H9 (cell line): ENCODE measurements at places on chromosomes 5 and 9.

DNA sequence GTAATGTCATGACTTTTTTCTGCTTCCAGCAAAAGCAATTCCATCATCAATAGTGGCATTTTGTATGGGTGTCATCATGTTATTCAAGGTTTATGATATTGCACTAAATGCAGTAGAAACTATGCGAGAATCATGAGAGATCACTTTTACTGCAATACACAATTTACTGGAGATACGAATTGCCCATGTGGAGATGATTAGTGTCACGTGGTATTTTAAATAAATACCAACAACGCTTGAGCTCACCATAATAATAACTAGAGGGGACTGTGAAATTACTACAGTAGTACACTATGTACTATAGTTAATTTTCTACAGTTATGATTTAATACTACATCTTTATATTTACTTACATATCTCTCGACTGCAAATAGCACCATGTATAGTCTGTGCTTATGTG, 49.7 kb downstream of the FAM174A start:
- no peak for DNase-seq

DNA sequence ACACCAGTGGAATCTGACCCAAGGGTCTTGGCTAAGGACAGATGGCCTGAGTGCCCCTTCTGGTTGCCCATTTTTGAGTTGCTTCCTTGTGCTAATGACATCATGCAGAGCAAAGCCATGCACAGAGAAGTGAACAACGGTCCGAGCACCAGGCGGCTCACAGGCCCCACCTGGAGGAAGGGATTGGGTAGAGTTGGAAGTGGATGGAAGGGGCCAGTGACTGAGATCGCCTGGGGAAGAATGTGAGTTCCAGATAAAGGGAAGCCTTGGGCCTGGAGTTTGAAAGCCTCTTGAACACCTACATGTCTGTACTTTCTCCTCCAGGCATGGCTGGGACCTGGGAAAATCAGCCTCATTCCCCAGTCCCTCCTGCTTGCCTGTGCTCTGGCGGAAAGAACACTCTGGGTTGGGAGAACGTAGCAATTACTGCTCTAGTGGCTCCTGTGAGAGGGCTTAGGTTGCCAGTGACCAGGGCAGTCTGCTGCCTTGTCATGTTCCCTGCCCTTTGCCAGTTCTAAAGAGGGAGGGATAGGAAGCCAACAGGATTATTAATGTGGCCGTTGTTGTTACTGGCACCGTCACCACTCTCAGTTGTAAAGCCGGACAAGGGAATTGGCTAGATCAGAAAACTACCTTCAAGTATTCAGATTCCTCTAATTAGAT, 62.5 kb upstream of the PTPN3 start:
- DNase-seq: peak; percentile 70

DNA sequence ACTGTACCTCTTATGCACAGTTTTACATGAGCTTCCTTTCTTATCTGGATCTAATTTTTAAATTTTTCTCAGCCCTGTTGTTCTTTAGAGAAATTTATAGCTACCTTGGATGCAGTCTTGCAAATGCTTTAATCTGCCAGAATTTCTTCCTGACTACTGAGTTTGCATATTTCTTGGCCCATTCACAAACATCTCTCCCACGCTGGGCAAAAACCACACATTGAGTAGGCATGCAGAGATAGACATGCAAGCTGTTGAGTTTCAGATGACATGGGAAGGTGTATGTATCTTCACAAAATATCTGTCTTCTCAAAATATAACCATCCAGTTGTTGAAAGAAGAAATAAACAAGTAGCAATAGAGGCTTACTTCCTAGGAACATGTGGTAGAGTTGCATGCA, 101.2 kb downstream of the PARP8 start:
- DNase-seq: no peak

DNA sequence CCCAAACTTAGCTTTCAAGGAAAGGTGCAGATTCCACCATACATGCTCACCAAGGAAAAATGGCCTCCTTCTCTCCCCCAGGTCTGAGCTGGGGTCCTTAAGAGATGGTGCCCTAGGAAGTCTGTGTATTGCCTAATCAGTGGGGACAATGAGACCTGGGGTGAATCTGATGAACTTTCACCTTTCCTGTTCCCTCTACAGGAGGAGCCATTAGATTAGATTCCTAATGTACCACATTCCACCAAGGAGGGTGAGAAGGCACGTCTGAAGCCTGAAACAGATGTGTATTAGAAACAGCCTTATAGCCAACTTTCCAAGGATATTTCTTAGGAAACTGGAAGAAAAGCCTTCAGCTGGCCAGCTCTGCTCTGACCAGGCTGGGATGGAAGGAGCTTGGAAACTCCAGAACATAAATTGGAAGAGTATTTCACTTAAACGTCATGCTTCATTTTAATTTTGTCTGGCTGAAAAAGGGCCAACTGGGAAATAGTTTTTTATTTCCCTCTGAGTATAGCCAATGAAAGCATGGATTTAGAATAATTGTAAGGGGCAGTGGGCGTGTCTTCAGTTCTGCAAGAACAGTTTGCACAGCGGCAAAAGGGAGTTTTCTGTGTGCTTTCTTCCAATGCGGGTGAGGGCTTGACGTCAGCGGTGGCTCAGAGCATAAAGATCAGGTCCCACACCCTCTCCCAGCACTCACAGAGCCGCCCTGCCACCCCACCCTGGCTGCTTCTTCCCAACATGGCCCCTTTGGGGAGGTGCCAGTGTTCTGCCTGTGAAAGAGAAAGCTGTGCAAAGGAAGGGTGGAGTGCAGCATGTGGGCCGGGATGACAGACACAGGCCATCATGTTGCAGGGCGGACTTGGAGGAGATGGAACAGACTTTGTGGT, 210.9 kb downstream of the ESM1 start:
- no peak for DNase-seq

GRCh38 chr9:107720501-107720900, 230.9 kb upstream of the KLF4 start:
- no peak for DNase-seq

DNA sequence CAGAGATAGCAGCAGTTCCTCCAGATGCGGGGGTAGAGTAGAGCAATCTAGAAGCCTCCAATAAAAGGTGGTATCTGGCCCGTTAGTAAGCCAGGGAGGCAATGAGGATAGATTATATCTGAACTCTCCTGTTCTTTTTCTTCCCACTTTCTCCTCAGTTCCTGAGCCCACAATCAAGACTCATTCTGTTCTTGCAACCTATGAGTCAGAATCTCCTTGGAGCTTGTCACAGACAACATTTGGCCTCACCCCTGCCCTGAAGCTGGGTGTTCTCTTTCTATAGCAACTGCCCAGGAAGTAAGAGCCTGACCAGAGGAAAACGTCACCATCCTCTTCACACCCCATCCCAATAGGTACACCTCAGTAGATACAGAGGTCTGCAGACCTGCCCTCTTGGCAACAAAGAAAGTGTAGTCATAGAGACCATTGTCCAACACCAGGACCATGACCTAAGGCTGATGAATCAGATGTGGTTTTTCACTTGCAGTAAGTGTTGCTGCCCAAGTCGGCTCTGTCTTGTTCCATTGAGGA, 76.3 kb upstream of the PCA3 start:
- no peak for DNase-seq

- no peak for DNase-seq
Observed at GRCh38 chr5:172694541-172694940, 53.5 kb downstream of the NEURL1B start.

DNA sequence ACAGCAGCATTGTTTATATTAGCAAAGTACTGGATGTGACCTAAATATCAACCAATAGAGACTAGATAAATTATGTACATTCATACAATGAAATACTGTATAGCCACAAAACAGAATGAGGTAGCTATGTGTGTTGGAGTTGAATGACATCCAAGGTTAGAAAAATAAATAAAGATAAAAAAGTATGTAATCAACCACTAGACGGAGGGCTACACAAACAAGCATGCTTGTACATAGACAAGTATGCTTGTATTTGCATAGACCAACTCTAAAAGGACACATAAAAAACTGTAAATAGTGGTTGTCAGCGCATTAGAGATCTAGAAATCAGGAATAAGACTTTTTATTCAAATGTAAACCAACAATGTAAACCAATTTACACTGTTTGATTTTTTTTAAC, 3.0 kb downstream of the FEM1C start:
- DNase-seq: no peak

DNA sequence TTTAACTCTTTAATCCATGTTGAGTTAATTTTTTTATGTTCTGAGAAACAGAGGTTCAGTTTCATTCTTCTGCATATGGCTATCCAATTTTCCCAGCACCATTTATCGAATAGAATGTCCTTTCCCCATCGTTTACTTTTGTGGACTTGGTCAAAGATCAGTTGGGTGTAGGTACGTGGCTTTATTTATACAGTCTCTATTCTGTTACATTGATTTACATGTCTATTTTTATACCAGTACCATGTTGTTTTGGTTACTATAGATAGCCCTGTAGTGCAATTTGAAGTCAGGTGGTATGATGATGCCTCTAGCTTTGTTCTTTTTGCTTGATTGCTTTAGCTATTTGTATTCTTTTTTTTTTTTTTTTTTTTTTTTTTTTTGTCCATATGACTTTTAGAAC, 462.0 kb downstream of the HTR1A start:
- no peak for DNase-seq

DNA sequence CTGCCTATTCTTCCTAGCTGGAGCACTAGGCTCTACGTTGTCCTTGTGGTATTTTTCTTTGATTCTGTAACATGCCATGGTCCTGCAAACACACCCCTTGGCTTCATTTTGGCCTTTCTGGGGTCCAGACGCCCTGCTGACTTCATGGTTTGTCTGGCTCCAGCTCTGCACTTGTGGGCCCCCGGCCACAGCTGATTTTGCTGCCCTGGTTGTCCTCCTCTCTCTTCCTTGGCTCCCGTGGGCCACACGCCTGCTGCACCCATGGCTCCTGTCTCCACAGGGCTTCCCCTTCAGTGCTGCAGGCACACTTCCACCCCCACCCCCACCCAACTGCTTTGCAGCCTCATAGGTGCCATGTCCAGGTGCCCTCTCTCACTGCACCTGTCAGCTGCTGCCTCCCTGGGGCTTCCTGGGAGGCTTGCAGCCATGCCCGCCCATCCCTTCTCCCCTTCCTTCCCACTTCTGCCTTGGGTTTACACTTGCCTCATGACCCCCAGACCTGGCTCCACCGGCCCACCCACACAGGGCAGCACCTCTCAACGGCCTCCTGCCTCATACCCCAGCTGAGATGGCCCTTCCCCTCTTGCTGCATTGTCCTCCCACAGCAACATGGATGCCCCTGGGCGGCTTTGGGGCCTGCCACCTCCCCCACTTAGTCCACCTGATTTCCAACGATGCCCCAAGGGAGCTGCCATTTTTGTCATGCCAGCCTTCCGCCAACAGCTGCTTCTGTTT, 25.6 kb downstream of the SLC6A3 start:
- no peak for DNase-seq

DNA sequence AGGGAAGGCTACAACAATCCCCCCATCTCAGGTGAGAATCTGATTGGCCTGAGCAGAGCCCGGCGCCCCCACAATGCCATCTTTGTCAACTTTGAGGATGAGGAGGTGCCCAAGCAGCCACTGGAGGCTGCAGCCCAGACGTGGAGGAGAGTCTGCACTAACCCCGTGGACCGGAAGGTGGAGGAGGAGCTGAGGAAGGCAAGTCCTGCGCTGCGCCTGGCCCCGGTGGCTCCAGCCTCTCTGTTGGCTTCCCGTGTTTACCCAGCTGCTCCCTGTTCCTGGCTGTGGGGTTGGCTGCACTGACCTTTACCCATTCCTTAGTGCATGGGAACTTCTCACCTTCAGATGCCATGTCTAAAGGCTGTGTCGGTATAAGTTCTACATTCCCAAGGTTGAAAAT, 11.0 kb upstream of the CEL start:
- DNase-seq: no peak

GRCh38 chr5:134626369-134627014, 6.1 kb downstream of the SAR1B start:
- no peak for DNase-seq

- DNase-seq: no peak
Observed at GRCh38 chr9:12882430-12882829, 107.6 kb downstream of the LURAP1L start.

DNA sequence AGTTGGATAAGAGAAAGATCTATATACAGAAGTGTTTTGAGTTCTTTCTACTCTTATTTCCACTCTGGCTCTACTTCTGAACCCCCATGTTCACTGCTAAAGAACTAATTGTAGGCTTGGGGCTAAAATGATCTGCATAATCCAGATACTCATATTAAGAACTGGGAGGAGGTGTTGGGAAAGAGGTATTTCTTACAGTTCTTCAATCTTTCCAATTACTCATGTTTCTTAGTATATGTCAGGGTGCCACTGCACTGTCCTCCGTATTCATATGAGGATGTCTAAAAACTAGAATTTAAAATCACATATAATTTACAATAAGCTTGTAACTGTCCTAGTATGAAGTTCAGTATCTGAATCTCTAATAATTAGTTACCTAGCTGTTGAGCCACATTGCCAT, 12.7 kb downstream of the NIPBL start:
- DNase-seq: no peak

DNA sequence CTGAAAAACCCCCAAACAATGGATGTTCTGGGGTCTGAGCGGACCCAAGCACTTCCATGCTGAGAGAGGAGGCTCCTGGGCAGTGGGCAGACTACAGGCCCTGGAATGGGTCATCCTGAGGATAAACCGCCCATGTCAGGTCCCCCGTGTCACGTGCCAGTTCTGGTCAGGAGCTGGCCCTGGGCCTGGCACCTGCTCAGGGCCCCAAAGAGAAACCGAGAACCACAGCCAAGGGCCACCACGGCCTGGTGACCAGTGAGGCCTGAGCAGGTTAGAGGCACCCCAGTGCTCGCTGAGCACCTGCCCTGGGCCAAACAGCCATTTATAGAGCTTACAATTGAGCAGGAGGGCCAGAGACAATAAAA, 15.8 kb downstream of the LMAN2 start:
- DNase-seq: no peak

DNA sequence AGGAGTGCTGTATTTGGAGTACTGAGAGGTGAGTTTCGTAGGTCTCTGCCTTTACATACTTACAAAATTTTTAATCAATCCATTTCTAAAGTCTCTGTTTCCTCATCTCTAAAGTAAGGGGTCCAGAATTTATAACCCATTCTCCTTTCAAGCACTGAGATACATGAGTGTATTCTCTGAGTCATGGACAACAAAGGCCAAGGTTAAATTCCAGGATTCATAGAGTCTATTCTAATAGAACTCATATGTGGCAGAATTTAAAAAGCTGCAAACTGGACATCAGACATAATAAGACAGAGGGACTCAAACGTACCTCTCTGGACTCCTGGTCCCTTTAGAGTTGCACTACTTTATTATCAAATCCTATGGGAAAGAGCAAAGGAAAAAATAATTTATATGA, 112.5 kb upstream of the SLIT3 start:
- DNase-seq: no peak

DNA sequence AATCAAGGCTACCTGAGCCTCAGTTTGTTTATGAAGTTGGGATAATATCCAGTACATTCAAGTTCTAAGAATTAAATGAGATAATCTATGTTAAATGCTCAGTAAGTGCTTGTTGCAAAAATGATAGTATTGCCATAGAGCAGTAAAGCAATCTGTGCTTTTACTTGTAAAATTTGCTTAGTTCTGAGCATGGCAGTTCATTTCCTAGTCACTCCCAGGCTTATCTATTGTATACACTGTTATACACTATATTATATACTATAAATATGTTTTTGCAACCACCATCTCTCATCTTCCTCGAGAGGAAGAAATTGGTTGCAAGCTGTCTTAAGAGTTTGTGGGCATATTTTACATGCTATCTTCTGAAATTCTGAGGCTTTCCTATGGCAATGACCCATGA, 63.4 kb downstream of the MTREX start:
- DNase-seq: no peak
